ENCODE measurements at places on chromosomes 13 and 19.

- no peak for DNase-seq
Observed at GRCh38 chr13:74305876-74306275, 171.7 kb upstream of the KLF12 start.

GRCh38 chr13:98098516-98098915 is 44.4 kb upstream of the FARP1 start:
- DNase-seq, result no peak

- DNase-seq, result no peak
Observed at GRCh38 chr19:35987571-35987896, 7.5 kb upstream of the SDHAF1 start.

GRCh38 chr19:15402411-15403150 is 16.2 kb downstream of the AKAP8L start:
- DNase-seq, result no peak

GRCh38 chr19:11814700-11815035 is 595 bp downstream of the ZNF440 start:
- DNase-seq, result no peak

GRCh38 chr13:79034341-79034740 is 371.7 kb downstream of the RBM26 start:
- no peak for DNase-seq

- DNase-seq, result no peak
Observed at GRCh38 chr13:75319254-75319653, 162.7 kb downstream of the TBC1D4 start.

DNA sequence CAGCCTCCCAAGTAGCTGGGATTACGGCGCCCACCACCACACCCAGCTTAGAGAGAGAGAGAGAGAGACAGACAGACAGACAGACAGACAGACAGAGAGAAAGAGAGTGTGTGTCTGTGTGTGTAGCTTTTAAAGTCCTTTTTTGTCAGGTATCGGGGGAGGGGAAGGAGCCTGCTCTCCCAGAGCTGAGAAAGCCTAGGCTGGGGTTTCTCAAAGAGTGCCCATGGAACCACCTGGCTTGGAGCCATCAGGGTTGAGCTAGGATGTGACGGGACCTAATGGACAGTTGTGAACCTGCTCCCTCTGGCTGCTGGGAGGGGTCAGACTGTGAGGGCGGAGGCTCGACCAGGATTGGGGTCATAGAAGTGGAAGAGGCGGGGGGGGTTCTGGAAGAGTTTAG is 16.6 kb downstream of the RFX1 start:
- DNase-seq, result no peak

DNA sequence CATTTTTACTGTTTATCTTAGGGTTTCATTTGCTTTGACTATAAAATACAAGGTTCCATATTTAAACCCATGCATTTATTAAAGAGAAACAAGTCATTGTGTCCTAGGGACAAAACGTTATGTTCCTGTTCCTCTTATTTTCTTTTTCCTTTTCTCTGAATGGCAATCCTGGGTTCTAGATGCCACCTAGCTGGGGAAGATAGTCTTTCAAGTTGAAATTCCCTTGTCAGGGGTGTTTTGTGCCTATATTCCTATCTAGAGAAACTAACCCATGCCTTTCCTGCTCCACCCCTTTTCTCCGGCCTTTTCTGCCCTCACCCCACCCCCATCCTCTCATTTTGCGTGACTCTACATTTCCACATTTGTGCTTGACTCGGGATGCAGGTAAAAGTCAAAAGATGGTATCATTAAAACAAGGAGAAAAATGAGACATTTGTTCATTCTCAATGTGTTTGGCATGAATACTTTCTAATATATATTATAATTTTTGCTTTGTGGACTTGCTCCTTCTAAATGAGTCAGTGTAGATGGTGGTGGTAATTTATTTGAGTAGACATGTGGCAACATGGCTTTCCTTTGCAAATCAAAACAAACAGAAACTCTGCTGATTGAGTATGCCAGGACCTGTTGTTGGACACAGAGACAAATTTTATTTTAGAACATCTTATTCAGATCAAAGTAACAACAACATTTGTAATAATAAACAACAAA is 26.8 kb upstream of the STARD13 start:
- DNase-seq, result no peak

DNA sequence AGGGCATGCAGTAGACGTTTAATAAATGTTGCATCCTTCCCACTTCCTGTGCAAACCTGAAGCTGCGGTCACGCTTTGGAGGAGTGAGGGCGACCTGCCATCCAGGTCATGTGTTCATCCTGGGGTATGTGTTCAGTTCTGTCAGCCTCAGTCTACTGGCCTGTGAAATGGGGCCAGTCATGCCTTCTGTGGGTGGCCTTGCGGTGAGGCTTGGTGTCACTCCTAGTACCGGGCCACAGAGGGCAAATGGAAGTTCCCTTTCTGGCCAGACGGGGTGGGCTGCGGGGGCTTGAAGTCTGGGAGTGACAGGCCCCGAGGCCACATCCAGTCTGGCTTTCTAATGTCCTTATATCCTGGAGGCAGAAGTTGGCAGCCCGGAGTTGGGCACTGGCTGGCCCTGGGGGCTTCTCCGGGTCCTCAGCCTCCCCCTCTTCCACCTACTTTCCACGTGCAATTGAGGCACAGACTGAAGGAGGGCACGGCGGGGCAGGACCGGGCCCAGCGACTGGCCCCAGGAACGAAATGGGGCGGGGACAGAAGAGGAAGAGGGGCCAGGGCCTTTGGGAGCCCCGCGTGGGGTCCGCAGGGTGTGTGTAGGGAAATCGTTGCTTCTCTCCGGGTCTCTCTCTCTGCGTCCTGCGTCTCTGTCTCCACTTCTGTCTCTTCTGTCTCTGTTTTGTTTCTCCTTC is 11.1 kb downstream of the PDE4A start:
- DNase-seq, result no peak

- no peak for DNase-seq
Observed at GRCh38 chr13:68940049-68940448, 1167.6 kb upstream of the ATXN8OS start.

GRCh38 chr13:37929308-37929707 is 59.7 kb upstream of the TRPC4 start:
- DNase-seq, result no peak

GRCh38 chr19:3441986-3442329 is 38.4 kb downstream of the SMIM24 start:
- no peak for DNase-seq

DNA sequence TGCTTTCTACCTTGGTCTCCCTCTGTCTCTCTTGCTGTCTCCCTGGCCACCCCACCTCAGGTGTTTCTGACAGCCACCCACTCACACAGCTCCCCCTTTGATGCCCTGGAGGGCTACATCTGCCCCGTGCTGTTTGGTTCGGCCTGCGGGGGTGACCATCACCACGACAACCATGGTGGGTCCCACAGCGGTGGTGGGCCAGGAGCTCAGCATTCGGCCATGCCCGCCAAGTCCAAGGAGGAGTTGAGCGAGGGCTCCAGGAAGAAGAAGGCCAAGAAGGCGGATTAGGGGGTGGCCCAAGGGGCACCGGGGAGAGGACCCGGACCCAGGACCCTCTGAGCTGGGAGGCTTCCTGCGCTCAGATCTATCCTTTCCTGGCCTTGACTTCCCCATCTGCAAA is 27.1 kb downstream of the TMEM38A start:
- no peak for DNase-seq

DNA sequence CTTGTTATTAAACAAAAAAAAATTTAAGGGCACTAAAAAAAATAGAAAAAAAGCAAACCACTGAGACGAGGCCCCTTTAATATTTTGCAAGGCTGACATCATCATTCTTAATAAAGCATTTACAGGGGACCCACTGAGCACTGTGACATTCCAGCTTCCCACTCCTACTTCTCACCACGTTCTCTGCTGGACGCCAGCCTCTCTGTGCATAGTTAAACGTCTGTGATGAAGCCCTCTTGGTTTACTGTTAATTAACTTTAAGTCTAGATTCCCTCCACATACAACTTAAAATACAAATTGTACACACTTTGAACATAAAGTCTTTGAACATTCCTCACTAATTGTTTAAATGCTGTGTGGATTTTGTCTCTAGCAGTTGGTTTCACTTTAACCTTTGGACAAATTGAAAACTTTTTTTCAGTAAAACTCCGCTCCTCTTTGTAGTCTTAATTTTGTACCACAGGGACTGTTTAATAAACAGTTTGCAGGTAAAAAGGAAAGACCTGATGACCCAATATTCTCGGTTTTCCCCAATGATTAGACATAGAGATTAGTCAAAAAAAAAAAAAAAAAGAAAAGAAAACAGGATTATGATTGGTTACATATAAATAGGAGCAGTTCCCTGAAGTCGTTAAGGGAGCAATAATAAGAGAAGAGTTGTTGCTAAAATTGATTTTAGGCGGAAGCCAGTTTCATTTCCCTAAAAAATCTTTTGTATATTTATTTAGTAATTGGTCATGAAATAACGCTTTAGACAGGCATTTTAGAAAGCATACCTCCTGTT is 219.8 kb downstream of the MZT1 start:
- DNase-seq, result no peak

DNA sequence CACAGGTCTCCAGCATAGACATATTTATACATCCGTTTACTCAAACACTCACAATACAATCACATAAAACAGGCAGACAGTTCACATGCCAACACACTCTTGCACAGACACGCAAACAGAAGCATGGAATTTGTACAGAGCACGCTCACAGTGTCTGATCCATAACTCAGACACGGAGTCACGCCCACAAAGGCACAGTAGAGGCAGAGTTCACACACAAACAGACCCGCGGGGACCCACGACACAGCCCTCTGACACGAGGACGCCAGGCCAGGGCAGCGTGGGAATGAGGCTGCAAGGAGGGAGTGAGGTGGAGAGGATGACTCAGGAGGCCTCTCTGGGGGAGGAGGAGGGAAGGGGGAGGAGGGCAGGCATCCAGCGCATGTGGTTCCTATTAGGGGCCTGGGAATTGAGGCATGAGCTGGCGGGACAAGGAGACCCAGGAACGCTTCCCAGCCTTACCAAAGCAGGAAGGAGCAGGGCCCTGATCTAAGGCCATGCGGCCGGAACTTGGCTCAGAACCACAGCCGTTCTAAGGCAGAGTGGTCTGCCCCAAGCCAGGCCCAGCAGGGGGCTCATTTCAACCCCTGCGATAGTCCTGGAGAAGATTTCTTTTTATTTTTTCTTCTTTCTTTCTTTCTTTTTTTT is 9.1 kb upstream of the OLFM2 start:
- DNase-seq, result no peak

GRCh38 chr13:35984776-35985453 is 146.3 kb downstream of the DCLK1 start:
- DNase-seq, result no peak

DNA sequence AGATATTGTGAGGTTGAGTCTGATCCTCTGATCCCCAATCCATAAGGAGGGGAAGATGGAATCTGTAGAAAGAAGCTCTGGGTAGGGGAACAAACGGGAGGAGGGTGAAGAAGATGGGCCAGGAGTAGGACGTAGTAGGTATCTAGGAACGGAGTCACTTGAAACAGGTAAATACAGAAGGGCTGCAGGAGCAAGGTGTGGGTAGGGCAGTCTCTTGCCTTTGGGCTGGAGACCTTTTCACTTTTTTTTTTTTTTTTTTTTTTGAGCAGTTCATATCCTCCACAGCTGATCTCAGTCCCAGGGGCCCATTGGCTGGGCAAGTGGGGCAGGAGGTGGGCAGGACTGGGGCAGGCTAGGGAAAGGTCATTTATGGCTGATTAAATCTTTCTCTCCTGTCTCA is 1.5 kb downstream of the BCKDHA start:
- no peak for DNase-seq

Measured in naive thymus-derived CD8-positive, alpha-beta T cell (primary cell).